Trophoblast cell (in vitro differentiated cells and primary cell): ENCODE measurements at places on chromosomes 13 and 19.

DNA sequence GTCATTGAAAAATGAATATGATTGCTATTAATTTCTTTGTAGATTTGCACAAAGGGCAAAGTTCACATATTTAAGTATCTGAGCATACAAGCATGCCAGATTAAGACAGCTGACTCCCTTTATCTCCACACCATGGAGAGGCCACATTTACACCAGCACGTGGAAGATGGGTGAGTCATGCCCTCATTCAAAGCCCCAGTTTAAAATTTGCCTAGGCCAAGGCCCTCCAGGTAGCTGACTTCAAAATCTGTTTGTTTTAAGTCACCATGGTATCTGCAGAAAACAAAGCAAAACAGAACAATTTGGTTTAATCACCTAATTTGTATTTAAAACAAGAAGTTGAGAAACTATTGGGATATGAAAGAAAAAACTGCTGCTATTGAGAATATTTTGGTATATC, 109.2 kb downstream of the ESD start:
- DNase-seq: peak; percentile 81

DNA sequence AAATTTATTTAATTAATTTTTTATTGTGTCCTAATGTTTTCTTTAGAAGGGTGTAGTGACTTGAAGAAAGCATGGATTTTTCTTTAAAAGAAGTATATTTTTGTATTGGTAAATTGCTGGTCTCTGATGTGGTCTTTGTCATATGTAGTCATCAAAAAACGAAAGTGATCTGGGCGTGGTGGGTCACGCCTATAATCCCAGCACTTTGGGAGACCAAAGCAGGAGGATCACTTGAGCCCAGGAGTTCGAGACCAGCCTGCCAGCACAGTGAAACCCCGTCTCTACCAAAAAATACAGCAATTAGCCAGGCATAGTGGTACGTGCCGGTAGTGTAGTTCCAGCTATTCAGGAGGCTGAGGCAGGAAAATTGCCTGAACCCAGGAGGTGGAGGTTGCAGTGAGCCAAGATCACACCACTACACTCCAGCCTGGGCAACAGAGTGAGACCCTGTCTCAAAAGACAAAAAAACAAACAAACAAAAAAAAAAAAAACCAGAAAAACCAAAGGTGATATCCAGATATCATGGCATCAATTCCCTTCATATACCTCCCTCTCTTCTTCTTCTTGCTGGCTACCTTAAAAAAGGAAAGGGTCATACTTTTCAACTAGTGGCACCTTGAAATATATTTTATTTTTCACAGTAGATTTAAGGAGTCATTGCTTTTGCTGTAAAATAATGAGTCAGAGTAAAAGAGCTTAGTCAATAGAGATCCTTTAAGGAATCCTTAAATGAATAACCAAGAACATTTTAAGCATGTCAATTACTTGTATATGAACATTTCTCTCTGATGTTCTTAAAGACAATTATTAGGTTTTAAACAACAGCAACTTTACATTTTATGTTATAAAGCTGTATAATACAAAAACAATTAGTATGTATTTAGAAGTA, 19.9 kb downstream of the KCTD4 start:
- DNase-seq: no peak

DNA sequence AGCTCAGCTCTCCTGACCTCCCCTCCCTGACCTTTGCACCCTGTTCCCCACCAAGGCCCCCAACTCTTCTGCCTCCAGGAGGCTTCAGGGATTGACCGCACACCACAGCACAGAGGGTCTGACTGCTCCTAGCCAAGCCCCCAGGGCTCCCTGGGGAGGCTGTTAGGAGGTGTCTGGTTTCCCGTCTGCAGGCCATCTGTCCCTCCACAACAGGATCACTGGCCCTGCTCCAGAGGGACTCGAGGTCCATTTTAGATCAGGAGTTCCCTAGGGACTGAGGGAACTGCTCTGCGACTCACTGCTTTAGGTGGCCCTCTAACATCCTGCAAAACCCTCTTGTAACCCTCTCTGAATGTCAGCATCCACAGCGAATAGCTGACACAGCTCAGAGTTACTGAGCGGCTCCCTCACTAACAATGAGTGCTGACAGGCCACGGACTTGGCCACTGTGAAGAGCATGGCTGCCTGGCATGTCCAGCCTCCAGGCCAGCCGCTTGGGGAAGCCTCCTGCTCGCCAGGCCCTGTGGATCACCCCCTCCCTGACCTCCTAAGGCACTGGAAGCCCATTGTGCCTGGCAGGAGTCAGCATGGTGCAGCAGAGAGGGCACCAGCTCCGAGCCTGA, 17.7 kb downstream of the GRIK5 start:
- DNase-seq: no peak

GRCh38 chr19:1324806-1325567, 39.3 kb downstream of the EFNA2 start:
- peak; percentile 78 for DNase-seq

GRCh38 chr19:50309396-50310125, 19.6 kb downstream of the KCNC3 start:
- no peak for DNase-seq

GRCh38 chr19:7456964-7457541, 31.8 kb downstream of the PEX11G start:
- DNase-seq: no peak

DNA sequence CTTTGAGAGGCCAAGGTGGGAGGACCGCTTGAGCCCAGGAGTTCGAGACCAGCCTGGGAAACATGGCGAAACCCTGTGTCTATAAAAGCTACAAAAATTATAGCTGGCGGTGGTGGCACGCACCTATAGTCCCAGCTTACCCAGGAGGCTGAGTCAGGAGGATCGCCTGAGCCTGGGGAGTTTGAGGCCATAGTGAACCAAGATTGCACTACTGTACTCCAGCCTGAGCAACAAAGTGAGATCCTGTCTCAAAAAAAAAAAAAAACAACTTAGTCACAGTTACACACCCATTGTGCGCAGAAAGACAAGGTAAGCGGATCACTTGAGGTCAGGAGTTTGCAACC, 728 bp upstream of the DENND1C start:
- DNase-seq: no peak

DNA sequence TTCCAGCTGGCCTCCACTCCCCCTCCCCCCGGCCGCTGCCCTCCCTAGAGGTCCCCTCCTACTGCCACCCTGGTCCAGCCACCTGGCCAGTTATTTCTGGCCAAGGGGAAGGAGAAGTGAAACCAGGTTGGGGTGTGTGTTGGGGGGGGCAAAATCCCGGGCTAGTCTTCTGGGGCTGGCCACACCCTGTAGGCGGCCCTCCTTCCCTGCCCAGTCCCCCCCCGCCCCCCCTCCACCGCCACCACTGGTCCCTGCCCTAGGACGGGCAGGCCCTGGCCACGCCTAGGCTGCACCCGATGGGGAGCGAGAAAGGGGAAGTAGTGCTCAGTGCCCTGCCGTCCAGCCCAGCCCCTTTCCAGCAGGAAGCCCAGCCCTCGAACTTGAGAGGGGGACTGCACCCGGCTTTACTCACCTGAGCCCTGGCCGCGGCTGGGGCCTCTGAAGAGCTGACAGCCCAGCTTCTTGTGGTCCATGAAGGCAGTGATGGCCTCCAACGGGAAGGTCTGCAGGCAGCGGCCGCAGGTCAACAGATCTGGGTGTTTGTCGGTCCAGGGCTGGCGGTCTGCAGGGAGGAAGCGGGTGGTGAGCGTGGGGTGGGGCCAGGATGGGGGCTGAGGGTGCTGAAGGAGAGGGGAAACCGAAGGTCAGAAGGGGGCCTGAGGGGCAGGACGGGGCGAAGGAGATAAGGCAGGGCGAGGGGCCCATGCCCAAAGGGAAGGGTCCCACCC, 813 bp downstream of the ZNF296 start:
- no peak for DNase-seq

- DNase-seq: no peak
Observed at GRCh38 chr13:108781312-108781711, 151.9 kb downstream of the MYO16 start.

DNA sequence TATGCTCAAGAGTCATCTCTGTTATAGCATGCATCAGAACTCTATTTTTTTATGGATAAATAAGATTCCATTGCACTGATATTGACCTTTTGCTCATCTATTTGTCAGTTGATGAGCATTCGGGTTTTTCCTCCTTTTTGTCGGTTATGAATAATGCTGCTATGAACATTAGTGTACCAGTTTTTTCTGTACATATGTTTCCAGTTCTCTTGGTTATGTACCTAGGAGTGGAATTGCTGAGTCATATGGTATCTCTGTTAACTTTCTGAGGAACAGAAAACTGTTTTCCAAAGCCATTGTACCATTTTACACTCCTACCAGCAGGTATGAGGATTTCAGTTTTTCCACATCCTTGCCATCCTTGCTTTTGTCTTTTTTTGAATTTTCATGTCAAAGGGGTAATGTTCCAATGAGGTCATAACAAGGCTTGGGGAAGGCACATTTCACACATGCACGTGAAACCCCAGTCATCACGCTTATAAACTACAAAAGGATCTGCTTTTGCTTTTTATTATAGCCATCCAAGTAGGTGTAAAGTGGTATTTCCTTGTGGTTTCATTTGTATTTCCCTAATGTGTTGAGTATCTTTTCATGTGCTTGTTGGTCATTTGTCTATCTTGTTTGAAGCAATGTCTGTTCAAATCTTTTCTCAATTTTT, 14.6 kb downstream of the KBTBD7 start:
- DNase-seq: peak; percentile 83

DNA sequence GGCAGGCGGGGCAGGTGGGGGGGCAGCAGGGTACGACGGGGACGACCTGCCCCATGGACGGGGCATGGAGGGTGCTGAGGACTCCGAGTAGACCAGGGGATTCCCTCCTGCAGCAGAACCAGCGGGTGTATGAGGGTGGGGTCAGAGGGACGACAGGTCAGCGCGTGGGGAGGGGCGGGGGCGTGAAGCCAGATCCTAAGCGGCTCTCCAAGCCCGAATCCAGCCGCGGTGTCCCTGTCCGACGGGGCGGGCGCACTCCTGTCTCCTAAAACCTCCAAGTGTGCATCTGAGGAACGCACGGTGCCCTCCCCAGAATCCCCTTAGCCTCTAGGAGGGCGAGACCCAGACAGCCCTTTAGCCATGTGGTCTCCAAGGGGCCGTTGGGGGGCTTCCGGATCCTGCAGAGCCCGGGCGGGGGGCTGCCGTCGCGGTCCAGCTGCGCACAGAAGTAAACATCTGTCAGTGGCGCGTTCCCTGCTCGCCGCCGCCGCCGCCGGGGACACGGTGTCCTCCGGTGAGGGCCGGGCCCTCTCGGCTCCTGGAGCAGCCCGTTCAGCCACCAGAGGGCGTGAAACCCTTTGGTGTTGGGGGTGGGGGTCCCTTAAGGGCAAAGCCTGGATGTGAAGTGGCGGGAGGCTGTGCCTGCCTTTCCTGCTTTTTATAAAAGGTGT, 730 bp downstream of the NRTN start:
- peak; percentile 73 for DNase-seq

- no peak for DNase-seq
Observed at GRCh38 chr13:55705971-55706370, 1434.7 kb upstream of the PRR20A start.

DNA sequence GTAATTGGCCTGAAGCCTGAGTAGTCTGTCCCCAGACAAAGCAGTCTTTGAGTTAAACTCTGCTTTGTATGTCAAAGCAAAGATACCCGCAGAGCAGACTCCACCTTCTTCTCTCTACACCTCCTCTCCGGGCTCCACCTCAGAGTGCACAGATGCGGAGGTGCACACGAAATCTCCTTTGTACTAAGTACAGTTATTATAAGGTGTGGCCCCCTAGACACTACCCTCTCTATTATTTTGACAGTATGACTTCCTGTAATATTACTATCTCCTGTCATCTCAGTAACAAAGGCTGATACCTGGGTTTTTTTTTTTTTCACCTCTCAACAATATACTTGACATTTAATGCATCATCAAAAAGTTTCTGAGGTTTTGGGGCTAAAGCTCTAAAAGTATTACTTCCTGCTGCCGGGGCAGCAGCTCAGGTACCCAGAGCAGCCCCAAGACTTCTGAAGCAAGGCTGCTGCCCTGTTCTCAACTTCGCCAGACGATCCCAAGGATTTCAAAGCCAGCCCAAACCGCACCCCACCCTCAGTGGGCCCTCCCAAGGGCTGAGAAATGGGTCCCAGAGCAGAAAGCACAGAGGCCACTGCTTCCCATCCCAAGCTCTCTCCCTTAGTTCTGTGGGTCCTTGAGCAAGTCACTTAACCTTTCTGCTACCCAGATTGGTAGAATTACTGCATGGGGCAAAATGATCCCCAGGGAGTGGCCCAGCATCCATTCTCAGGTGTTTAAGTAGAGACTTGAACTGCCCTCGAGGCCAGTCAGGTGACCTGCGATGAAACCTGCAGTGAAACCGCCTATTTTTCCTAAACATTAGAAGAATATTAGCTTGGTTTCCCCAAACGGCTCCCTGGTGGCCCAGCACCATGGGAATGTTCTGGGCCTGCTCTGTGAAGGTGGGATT, 180.6 kb downstream of the FOXO1 start:
- no peak for DNase-seq

DNA sequence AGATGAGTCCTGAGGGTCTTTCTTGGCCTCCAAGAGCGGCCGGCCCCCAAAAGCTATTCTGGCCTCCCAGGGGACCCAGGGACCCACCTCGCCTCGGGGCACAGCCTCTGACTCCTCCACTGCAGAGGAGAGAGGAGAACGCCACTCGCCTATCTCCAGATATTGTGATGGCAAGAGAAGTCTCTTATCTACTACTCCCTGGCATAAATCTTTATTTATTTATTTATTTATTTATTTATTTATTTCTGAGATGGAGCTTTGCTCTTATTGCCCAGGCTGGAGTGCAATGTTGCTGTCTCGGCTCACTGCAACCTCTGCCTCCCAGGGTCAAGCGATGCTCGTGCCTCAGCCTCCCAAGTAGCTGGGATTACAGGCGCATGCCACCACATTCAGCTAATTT, 11.0 kb downstream of the SLC7A9 start:
- no peak for DNase-seq

DNA sequence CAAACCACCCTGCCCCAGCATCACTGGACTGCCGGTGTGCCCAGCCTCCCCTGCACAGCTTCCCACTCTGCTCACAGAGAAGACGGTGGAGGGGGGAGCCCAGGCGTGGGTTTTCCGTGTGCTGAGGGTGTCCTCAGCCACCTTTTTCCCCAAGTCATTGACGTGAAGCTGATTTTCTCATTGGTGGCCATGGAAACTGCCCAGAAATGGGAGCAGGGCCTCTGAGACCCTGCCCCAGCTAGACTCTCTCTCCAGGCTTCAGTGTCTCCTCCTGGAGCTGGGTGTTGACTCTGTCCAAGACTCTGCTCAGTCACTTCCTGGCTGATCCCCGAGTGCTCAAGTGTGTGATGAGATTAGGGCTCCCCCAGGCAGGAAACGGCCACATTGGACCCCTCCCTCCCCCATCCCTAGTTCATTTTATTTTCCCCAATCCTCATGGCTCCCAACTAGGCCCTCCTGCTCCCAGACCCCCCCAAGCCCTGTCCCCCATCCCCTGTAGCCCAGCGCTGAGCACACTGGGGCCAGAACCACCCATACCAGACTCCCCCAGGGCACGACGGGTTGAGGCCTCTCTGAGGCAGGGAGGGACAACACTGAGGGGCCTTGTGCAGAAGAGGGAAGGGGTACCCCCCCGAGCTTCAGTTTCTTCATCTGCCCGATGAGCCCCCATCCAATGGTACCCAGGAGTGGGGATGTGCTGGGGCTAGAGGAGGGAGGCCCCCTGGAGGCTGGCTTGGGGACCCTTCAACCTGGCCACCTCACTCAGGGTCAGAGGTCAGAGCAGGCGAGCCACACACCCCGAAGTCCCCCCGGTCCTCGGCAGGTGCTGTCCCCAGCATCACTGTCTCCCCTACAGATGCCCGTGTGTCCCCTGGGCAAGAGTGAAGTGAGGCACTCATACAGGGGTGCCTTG, 1.2 kb upstream of the F2RL3 start:
- DNase-seq: no peak
